ENCODE measurements at places on chromosomes 5 and 9.

DNA sequence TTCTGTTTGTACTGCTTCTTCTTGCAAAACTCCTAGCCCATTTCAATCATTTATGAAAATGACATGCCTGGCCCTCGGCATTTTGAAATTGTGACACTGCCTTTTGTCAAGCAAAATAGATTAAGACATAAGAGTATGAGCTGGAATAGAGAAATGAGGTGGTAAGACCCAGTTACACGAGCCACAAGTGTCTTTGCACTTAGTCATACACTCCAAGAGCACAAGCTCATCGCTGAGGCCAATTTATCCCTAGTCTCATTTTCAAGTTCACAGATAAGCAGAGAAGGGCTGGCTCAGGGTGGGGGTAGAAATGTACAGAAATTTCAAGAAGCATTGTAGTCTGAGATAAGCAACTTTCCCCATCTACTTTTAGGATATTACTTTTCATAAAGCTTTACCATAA lies 40.6 kb upstream of the MAP1B start:
- DNase-seq = no peak

DNA sequence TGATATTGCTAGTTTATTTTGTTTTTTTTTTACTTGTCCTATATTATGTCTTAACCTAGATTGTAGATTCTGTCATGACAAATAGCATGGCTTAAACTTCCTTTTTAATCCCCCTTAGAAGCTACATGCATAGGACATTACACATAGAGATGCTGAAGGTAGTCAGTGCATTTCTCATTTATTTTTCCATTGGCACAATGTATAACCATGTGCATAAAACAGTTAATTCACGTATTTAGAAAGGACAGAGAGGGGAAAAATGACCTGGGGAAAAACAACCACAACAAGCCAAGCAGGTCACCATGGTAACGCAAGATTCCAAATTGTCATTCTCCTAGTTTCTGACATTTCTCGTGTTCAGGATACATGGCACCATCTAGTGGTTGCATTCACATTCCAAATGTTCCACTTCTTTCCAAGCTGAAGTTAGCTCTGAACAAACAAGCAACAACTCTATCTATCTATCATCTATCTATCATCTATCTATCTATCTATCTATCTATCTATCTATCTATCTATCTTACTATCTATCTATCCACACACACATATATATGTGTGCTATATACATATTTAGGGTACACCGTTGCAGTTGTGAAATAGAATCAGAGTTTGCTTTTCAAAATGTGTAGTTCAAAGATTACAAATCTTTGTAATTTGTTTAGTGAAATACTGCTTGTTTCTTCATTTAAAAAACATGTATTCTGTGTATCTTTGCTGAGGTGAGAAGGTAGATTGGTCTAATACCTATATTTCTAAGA lies 487.2 kb upstream of the ST8SIA4 start:
- no peak for DNase-seq

- no peak for DNase-seq
Observed at GRCh38 chr9:445033-445432, 230.4 kb downstream of the DOCK8 start.

- no peak for DNase-seq
Observed at GRCh38 chr9:12054235-12054634, 639.0 kb upstream of the TYRP1 start.

GRCh38 chr5:1761453-1761755 lies 38.2 kb downstream of the MRPL36 start:
- DNase-seq = no peak

DNA sequence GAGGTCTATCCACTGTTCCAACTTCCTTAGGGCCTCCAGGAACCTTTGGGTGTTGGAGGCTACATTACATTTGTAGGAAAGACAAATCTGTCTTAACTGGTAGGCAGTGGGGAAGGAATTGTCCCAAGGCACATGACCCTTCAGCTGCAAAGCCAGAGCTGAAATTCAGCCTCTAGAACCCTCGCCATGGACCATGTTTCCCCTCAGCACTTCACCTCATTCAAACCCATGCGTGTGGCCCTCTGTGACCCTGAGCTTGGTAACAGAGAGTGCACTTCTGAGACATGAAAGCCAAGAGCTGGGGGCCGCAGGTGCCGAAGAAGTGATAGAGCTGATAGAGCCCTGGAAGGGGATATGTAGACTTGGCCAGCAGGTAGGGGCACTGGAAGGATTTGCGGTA lies 17.2 kb downstream of the TNFSF8 start:
- DNase-seq = no peak

DNA sequence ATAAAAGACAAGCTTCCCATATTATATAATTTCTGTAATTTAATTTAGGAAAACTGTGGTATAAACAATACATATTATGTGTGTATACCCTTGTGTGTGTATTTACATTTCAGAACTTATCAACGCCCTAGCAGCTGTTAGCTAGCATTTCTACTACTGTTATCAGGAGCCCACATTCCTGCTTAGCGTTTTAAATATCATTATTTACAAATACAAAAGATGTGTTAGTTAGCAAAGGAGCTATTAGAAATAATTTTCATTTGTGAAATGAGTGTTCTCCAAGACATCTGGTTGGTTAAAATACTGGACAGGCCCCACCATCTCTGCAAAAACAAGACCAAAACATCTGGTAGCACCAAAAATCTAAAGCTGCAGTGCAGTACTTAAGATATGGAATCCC lies 48.0 kb downstream of the EPB41L4A start:
- DNase-seq = no peak

- DNase-seq = no peak
Observed at GRCh38 chr5:135079099-135079681, 45.2 kb upstream of the PITX1 start.

- no peak for DNase-seq
Observed at GRCh38 chr5:78768781-78769380, 120.3 kb upstream of the LHFPL2 start.

DNA sequence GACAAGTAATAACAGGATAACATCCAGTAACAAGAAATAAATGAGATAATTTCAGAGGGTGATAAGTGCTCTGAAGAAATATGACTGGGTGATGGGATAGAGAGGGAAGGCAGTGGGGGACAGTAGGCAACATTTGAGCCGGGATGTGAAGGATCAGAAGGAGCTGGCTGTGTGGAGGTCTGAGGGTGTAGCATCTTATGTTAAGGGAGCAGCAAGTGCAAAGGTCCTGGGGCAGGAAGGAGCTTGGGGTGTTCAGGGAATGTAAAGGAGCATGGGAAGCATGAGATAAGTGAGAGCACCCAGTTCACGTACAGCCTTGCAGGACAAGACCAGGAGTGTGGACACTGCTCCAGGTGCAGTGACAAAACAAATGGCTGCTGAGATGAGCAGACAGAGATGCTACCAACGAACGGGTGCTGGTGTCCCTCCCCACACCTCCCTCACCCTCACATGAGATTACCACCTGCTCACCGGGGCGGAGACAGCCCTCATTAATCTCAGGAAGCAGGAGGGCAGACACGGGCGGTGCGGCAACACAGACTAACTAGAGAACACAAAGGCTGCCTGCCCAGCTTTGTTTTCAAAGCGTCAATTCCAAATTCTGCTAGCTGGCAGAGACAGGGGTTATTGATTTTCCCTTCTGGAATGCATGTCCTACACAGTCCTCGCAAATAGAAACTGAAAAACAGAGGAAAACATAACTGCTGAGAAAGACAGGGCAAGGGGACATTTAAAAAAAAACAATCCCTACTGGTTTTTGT lies 298.1 kb upstream of the PANK3 start:
- no peak for DNase-seq
